ENCODE measurements at places on chromosomes 1 and 21.

DNA sequence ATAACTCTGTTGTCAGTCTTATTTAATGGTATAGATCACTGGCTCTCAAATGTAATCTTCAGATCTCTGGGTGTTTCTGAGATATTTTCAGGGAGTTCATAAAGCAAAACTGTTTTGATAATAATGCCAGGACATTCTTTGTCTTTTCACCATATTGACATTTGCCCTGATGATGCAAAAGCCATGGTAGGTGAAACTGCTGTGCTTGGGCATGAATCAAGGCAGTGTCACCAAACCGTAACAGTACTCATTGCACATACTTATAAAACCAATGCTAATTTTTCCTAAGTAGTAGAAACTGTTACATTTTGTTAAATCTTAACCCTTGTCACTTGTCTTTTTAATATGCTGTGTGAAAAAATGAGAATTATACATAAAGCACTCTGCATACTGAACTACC, 76.0 kb downstream of the RPS6KC1 start:
- H3K36me3 ChIP-seq: peaks cover 3% of the 10 kb centered on the region
- no peak overlapping the region for H3K4me3 ChIP-seq
- H3K27ac ChIP-seq: no peak overlapping the region
- no peaks in the 10 kb centered on the region for H3K27me3 ChIP-seq

- no peak overlapping the region for H3K27ac ChIP-seq
- no peak for DNase-seq
- no peaks in the 10 kb centered on the region for H3K27me3 ChIP-seq
- peak overlapping the region; percentile 98 for H3K4me3 ChIP-seq
- H3K36me3 ChIP-seq: peaks cover 15% of the 10 kb centered on the region
Measured at GRCh38 chr21:25737421-25737820, 2.6 kb downstream of the GABPA start.

- no peak for DNase-seq
- H3K27ac ChIP-seq: no peak overlapping the region
- H3K27me3 ChIP-seq: no peaks in the 10 kb centered on the region
- H3K4me1 ChIP-seq: peaks cover 3% of the 10 kb centered on the region
- no peak overlapping the region for H3K4me3 ChIP-seq
Measured at GRCh38 chr1:40435876-40436275, 14.4 kb upstream of the ZFP69B start.

DNA sequence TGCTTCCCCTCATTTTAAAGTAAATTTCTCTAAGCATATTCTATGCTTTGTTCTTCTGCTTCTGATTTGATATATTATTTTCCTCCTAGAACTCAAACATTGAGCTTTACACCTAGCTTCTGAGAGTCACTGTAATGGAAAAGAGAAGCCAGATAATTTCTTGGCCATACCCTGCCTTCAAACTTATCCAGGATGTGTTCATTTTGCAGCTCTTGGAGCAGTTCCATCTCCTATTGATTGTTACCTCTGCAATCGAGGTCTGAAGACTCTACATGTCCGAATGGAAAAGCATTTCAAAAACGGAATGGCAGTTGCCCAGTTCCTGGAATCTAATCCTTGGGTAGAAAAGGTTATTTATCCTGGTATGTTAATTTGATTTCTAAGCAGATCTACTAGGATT, 20.8 kb downstream of the CTH start:
- H3K4me1 ChIP-seq: no peaks in the 10 kb centered on the region
- H3K36me3 ChIP-seq: peaks cover 36% of the 10 kb centered on the region
- no peak overlapping the region for H3K27ac ChIP-seq
- no peak overlapping the region for H3K4me3 ChIP-seq
- no peak for DNase-seq

GRCh38 chr21:24050231-24050630, 1557.0 kb downstream of the MRPL39 start:
- no peaks in the 10 kb centered on the region for H3K36me3 ChIP-seq
- no peak overlapping the region for H3K27ac ChIP-seq
- H3K4me3 ChIP-seq: no peak overlapping the region

GRCh38 chr21:42346441-42346840, 4.4 kb downstream of the TFF2 start:
- no peak overlapping the region for H3K4me3 ChIP-seq
- no peaks in the 10 kb centered on the region for H3K36me3 ChIP-seq
- no peaks in the 10 kb centered on the region for H3K27me3 ChIP-seq

DNA sequence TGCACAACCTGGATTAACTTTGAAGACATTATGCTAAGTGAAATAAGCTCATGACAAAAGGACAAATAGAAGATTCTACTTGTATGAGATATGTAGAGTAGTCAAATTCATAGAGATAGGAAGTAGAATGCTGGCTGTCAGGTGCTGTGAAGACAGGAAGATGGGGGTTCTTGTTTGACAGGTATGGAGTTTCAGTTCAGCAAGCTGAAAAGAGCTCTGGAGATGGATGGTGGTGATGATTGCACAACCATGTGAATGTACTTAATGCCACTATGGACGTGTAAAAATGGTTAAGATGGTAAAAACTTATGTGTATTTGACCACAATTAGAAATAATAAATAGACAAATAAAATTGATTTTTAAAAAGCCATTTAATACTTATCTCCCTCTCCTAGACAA, 169.8 kb upstream of the DUSP10 start:
- no peaks in the 10 kb centered on the region for H3K36me3 ChIP-seq
- no peak overlapping the region for H3K4me3 ChIP-seq
- no peak overlapping the region for H3K27ac ChIP-seq
- DNase-seq: no peak

DNA sequence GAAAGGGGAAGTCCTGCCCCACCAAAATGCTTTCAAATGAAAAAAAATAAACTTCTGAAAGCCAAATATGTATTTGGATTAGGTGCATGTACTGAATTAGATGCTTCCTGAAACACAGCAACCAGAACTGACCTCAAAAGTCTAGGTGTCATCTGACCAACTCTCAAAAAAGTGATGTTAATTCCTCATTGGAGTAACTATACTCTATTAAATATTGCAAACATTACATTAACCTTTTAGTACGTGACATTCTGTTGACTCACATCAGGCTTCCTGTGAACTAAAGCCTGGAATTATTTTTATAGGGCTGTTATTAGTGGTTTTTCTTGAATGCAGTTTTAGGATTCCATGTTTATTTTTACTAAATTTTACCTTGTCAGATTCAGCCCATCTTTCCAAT, 73.5 kb downstream of the ASTN1 start:
- no peak overlapping the region for H3K4me3 ChIP-seq
- H3K36me3 ChIP-seq: no peaks in the 10 kb centered on the region
- no peaks in the 10 kb centered on the region for H3K27me3 ChIP-seq
- DNase-seq: no peak
- no peak overlapping the region for H3K27ac ChIP-seq

GRCh38 chr1:81437213-81437612, 363.5 kb upstream of the ADGRL2 start:
- no peaks in the 10 kb centered on the region for H3K4me1 ChIP-seq
- H3K4me3 ChIP-seq: no peak overlapping the region
- H3K36me3 ChIP-seq: no peaks in the 10 kb centered on the region
- no peak for DNase-seq
- H3K27ac ChIP-seq: no peak overlapping the region

GRCh38 chr21:26843933-26844257, 1.3 kb downstream of the ADAMTS1 start:
- peak overlapping the region; percentile 58 for H3K4me3 ChIP-seq
- H3K27ac ChIP-seq: no peak overlapping the region
- no peaks in the 10 kb centered on the region for H3K36me3 ChIP-seq
- peaks cover 68% of the 10 kb centered on the region for H3K27me3 ChIP-seq
- no peak for DNase-seq

DNA sequence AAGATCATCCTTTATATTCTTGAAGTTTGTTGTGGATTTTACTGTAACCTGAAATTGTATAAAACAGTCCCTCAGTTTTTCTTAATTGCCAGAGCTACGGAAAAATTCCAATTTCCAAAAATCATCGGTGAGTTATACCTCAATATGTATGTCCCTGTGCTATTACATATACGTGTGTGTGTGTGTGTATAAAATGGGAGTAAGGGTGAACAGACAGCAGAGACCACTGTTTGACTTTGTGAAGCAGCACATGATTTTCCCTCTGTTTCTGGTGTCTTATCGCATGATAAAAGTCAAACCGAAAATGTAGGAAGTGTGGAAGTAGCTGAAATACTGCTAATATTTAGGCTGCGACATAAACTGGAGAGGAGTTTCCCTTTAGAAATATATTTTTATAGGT, 1.2 kb downstream of the OR2T1 start:
- DNase-seq: no peak
- H3K27me3 ChIP-seq: no peaks in the 10 kb centered on the region
- no peak overlapping the region for H3K4me3 ChIP-seq
- no peaks in the 10 kb centered on the region for H3K4me1 ChIP-seq
- H3K36me3 ChIP-seq: no peaks in the 10 kb centered on the region

GRCh38 chr1:201013031-201013485, 10.5 kb downstream of the KIF21B start:
- H3K4me3 ChIP-seq: no peak overlapping the region
- DNase-seq: no peak
- no peaks in the 10 kb centered on the region for H3K27me3 ChIP-seq
- peaks cover 79% of the 10 kb centered on the region for H3K4me1 ChIP-seq
- H3K36me3 ChIP-seq: peaks cover 6% of the 10 kb centered on the region

GRCh38 chr1:85605484-85606413, 25.2 kb downstream of the CCN1 start:
- no peaks in the 10 kb centered on the region for H3K36me3 ChIP-seq
- no peak overlapping the region for H3K4me3 ChIP-seq
- H3K4me1 ChIP-seq: no peaks in the 10 kb centered on the region
- no peak overlapping the region for H3K27ac ChIP-seq
- H3K27me3 ChIP-seq: no peaks in the 10 kb centered on the region
- no peak for DNase-seq

DNA sequence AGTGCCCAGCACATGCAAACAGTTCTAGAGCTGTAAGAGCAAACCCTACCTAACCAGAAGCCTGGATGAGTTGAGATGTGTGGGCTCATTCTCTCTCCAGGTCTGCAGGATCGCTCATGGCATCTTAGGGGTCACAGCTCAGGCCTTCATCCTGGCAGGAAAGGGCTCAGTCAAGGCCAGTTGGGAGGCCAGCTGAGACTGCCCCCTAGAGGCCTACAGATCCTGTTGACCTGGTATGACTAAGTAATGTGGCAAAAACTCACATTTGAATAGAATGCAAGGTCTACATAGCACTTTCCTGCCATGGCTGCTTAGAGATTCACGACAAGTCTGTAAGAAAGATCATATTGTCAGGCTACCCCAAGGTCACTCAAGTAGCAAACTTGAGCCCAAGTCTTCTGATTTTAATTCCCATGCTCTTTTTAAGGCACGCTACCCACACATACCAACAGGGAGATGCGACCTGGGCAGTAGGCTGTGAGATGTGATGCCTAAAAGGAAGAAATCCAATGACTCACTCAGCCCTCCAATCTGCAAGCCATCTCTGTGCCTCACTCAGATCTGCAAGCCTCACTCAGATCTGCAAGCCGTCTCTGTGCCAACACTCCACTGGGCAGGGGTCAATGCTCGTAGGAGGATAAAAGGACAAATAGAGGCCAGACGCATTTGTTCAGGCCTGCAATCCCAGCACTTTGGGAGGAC, 5.1 kb upstream of the CAPN8 start:
- H3K27me3 ChIP-seq: no peaks in the 10 kb centered on the region
- peaks cover 4% of the 10 kb centered on the region for H3K36me3 ChIP-seq
- peak; percentile 47 for DNase-seq
- H3K27ac ChIP-seq: no peak overlapping the region

All from activated CD4-positive, alpha-beta T cell treated with anti-CD3 and anti-CD28 coated beads for 36 hours (primary cell).